ENCODE measurements at places on chromosomes 11 and 22. TPM values are rescaled to one million over a fixed set of nuclear protein-coding genes. Genes with fewer than 3 reads are reported as not detected.
A peak's percentile ranks its signal among the peaks of the same experiment; 100 is the strongest.

GRCh38 chr11:94131718-94132115 is 3.1 kb downstream of the PANX1 start:
- peaks cover 8% of the 10 kb centered on the region for H3K27me3 ChIP-seq
- peaks cover 47% of the 10 kb centered on the region for H3K4me1 ChIP-seq
- H3K27ac ChIP-seq, result no peak overlapping the region
- no peak overlapping the region for H3K4me3 ChIP-seq
- DNase-seq, result no peak

The PKNOX2 gene
- not detected for polyA plus RNA-seq

DNA sequence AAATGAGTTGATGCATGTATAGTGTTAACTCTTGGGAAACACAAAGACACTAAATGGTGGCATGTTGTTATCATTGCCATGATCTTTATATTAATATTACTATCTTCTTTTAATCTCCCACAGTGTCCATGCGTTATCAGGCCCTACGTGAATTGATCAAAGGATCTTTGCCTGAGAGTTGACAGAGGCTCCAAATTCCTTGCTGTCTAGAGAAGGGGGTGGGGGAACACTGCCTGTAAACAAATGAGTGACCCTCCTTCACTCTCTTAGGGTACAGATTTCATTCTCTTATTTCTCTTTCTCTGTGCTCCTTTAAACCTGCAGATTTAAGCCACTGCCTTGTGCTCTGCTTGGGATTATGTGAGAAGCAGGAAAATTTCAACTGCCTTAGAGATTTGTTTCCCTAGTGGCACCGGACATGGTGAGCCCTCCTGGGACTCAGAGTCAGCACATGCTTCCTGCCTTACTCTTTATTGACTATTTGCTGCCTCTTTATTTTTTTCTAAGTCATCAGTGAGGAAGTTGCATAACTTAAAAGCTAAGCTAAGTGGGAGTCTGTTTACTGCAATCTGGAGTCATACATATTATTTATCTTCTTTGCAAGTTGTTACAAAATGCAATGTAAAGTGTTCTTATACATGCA is 122.9 kb downstream of the MAML2 start:
- H3K36me3 ChIP-seq, result no peaks in the 10 kb centered on the region
- peak overlapping the region; percentile 86 for H3K27ac ChIP-seq
- no peak for DNase-seq
- no peak overlapping the region for H3K4me3 ChIP-seq
- H3K27me3 ChIP-seq, result no peaks in the 10 kb centered on the region
- peaks cover 56% of the 10 kb centered on the region for H3K4me1 ChIP-seq

The TMEM45B gene
- not detected for polyA plus RNA-seq

- peaks cover 1% of the 10 kb centered on the region for H3K27me3 ChIP-seq
- no peaks in the 10 kb centered on the region for H3K4me1 ChIP-seq
Measured at GRCh38 chr22:24417200-24417599, 10.2 kb upstream of the ADORA2A start.

The TRIM51 gene
- polyA plus RNA-seq, result not detected

The KRTAP5-1 gene
- polyA plus RNA-seq, result not detected

DNA sequence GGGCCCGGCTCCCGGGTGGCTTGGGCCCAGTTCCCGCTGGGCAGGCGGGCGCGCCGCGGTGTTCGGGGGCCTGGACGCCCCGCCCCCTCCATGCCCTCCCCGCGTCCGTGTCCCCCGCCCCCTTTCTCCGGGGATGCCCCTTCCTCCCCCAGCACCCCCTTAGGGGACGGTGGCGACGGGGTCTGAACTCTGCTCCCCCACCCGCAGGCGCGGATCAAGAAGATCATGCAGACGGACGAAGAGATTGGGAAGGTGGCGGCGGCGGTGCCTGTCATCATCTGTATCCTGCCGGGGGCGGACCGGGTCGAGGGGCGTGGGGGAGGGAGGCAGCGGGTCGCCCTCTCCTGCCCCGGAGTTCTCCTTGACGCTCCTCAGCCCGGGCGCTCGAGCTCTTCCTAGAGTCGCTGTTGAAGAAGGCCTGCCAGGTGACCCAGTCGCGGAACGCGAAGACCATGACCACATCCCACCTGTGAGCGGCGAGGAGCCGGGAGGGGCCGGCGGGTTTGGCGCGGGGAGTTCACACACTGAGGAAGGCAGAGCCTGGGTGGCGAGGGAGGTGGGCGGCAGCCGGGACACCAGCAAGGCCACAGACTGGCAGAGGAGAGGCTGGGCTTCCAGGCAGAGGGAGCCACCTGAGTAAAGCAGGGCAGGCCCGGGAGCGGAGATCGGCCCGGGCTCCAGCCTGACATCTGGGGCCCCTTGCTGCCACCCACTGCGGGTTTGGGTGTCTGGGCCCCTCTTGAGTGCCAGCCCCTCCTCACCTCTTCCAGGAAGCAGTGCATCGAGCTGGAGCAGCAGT is 546 bp downstream of the DRAP1 start:
- H3K36me3 ChIP-seq, result peaks cover 14% of the 10 kb centered on the region
- DNase-seq, result no peak
- peaks cover 48% of the 10 kb centered on the region for H3K4me1 ChIP-seq
- H3K4me3 ChIP-seq, result peak overlapping the region; percentile 88
- H3K27me3 ChIP-seq, result peaks cover 9% of the 10 kb centered on the region
- H3K27ac ChIP-seq, result peak overlapping the region; percentile 90

The OR2D2 gene
- polyA plus RNA-seq, result not detected

The MIEF1 gene
- polyA plus RNA-seq, result 13.8 TPM

The CLCF1 gene
- polyA plus RNA-seq, result not detected

The NCF4 gene
- 3.1 TPM for polyA plus RNA-seq

DNA sequence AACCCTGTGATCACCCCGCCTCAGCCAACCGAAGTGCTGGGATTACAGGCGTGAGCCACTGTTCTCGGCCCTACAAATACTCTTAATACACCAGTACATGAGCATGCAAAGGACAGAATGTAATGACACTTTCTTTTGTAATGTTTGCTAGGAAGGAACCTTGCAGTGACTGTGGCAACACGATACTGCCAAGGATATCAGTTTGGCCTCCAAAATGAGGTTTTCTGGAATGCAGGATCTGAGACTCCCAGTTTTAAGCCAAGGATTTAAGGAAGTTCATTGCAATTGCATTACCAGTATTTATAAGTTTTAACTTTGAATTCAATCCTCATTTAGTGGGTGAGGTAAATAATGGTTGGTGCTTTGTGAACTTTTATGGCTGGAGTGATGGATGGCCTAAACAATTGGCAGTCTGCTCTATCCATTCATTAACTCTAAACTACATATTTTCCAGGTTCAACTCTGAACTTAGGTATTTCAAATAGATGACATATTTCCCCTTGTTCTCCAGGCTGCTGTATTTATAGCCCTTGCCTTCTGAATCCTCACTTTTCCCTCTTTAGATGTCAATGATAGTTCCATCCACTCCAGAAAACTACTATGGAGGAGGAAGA is 330.3 kb downstream of the C11orf87 start:
- no peak overlapping the region for H3K27ac ChIP-seq
- DNase-seq, result no peak
- H3K27me3 ChIP-seq, result no peaks in the 10 kb centered on the region
- no peak overlapping the region for H3K4me3 ChIP-seq
- no peaks in the 10 kb centered on the region for H3K4me1 ChIP-seq
- H3K36me3 ChIP-seq, result no peaks in the 10 kb centered on the region

All from immature natural killer cell (primary cell).